ENCODE measurements at places on chromosomes 13 and 19.

GRCh38 chr19:17576758-17577456, 21.5 kb downstream of the COLGALT1 start:
- DNase-seq = peak; percentile 15

GRCh38 chr13:109610517-109610916, 175.9 kb downstream of the IRS2 start:
- DNase-seq = peak; percentile 24

- DNase-seq = no peak
These were observed 141.3 kb upstream of the HTR2A start for GRCh38 chr13:47038188-47038587.

GRCh38 chr19:31280287-31281006, 68.8 kb downstream of the TSHZ3 start:
- DNase-seq = no peak

- peak; percentile 99 for DNase-seq
These were observed 10.2 kb downstream of the STAP2 start for GRCh38 chr19:4328243-4328990.

- peak; percentile 43 for DNase-seq
These were observed 26.2 kb downstream of the CELF5 start for GRCh38 chr19:3250675-3251074.

DNA sequence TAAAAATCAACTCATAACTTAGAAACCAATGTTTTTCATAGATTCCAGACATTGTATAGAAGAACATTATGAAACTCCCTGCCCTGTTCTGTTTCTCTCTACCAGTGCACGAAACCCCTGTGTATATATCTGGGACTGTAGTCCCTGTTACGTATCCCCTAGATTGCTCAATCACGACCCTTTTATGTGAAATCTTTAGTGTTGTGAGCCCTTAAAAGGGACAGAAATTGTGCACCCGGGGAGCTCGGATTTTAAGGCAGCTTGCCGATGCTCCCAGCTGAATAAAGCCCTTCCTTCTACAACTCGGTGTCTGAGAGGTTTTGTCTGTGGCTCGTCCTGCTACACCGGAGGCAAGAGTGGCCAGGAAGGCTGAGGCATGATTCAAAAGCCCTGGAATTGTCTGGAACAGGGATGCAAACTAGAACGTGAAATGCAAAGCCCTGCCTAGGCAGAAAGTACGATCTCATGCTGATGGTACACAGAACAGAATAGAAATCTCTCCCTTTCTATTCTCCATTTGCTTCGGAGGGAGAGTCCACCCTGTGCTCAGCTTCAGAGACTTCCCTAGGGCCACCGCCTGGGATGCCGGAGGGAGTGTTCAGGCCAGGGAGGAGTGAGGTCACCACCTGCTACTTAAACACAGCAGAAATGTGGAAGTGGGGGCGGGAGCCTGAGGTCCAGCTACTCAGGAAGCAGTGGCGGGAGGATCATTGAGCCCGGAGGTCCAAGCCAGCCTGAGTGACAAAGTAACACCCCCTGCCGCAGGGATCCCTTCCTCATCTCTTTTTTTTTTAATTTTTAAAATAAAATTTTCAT, 758 bp upstream of the ZNF888 start:
- no peak for DNase-seq

DNA sequence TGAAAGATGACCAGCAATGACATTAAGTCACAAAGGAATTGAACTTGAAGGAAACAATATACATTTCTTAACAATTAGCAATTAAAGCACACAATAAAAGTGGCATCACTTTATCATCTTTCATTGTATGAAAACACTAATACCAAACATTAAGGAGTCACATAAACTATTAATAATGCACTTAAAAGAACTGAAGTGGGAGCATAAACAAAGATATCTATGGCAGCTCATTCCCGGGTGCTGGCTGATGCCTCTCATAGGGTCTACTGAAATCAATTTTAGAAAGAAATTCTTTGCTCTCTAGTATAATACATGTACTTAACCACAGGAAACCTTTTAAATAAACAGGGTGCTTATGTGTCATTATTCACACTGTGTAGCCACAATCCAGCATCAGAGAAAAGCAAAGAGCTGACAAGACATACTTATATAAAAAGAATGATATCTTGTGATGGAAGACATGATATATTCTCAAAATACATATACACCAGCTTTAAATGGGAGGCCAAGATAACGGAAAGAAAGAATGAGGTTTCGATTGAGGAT, 1207.8 kb downstream of the EFNB2 start:
- no peak for DNase-seq

DNA sequence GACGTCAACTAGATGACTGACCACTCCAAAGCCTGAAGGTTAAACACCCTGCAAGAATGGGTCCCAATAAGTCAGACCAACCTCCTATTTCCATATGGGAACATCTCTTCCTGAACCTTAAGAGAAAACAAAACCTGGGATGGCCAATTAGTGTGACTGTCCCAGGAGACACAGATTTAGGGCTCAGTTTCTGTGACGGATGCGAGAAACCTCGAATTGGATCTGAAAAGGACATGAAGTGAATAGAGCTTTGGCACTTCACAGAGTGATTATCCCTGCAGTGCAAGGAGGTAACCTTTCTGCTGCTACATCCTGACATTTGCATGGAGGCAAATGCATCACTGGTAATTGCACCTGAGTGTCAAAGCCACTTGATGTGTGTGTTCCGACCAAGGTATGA, 442.2 kb upstream of the KLF12 start:
- no peak for DNase-seq

- peak; percentile 57 for DNase-seq
These were observed 9.1 kb upstream of the LHFPL6 start for GRCh38 chr13:39612023-39612637.

DNA sequence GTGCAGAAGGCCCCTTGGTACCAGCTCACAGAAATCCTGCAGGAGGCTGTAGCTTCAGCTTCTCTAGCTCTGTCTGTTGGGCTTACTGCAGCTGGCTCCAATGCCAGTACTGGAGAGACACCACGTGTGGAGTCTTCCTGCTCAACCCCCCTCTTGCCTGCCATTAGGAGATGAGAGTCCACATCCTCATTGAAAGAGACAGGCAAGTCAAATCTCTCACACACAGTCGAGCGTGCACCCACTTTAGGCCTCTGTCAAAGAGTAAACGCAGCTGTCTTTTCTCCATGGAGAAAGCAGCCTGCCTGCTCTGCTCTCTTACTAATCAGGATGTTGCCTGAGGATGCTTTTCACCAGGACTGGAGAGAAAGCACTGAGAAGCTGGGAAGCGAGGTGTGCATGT, 523.0 kb upstream of the NBEA start:
- DNase-seq = no peak

DNA sequence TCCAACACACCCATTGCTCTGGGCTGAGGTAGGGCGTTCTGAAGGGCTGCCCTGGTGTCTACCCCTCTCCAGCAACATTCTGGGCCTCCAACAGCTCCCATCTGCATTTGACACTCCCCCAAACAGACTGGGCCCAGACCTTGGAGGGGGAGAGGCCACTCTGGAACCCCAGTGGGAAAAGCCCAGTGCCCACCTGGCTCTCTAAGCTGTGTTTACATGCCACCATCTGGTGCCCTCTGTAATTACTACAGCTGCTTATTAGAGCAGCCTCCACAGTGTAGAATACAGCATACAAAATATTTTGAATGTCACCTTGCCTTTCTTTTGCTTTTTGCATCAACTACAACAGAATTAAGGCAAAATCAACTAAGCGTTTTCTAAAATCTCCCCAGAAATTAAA, 35.8 kb upstream of the TM9SF2 start:
- DNase-seq = no peak

GRCh38 chr19:32407004-32407992, 1.7 kb downstream of the DPY19L3 start:
- no peak for DNase-seq

All from stimulated activated CD4-positive, alpha-beta T cell treated with anti-CD3 and anti-CD28 coated beads, Interleukin-12 subunit alpha, Interleukin-12 subunit beta, amount 100 ng/mL, for 4 hours (primary cell).